Muscle of leg (tissue), 16 donors: ENCODE measurements at places on chromosomes 2 and 18.
A peak's percentile ranks its signal among the peaks of the same experiment; 100 is the strongest.

DNA sequence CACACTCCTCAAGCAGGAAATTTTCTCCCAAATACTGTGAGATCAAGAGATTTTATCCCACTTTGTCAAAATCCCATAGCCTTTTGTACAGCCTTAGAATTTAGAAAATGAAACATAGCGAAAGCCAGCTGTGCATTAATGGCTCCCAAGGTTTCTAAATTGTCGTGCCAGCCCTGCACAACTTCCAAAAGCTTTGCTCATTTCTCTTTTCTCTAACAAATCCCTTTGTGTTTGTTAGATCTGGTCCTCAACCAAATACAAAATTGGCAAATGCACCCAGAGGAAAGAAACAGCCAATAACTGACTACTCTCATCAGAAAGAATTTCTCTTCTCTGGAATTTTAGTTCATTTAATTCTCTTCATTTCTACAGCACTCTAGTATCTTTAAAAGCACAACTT, 361.1 kb downstream of the INSIG2 start:
- DNase-seq: peak; percentile 85

DNA sequence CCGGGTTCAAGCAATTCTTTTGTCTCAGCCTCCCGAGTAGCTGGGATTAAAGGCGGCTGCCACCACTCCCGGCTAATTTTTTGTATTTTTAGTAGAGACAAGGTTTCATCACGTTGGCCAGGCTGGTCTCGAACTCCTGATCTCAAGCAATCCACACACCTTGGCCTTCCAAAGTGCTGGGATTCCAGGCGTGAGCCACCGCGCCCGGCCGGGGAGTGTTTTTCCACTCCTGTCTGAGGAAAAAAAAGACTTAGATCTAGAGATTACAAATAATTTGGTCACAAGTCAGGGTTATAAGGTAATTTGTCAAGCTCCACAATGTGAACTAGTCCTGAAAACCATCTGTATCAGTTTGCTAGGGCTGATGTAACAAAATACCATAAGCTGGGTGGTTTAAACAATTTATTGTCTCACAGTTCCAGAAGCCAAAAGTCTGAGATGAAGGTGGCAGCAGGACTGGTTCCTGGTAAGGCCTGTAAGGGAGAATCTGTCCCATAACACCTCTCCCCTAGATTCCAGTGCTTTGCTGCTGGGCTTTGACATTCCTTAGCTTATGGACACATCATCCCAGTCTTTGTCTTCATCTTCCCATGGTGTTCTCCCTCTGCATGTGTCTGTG, 40.7 kb upstream of the SP3 start:
- DNase-seq: no peak

DNA sequence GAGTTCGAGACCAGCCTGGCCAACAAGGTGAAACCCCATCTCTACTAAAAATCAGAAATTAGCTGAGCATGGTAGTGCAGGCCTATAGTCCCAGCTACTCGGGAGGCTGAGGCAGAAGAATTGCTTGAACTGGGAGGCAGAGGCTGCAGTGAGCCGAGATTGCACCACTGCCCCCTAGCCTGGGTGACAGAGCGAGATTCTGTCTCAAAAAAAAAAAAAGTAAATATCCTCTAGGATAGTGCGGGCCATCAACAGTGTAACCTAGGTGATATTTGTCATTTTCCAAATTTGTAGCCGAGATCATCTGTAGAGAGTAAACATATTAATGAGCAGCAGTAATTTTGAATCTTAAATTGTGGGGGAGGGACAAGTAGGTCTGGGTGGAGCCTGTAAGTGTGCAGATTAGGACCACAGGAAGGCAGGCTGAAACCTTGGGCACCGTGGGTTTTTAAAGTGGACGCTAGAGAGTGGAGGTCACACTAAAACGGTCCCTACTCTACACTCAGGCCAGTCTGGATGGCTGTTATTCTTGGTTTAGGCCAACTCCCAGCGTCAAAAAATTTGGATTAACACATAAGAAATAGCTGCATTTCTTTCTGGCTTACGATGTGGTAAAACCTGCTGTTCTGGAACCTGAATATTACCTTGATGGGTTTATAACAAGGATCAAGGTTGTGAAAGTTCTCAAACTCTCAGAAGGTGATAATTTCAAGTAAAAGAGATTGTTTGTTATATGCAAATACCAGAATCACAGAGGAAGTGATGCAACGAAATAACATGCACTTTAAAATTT, 22.7 kb upstream of the TET3 start:
- DNase-seq: no peak

DNA sequence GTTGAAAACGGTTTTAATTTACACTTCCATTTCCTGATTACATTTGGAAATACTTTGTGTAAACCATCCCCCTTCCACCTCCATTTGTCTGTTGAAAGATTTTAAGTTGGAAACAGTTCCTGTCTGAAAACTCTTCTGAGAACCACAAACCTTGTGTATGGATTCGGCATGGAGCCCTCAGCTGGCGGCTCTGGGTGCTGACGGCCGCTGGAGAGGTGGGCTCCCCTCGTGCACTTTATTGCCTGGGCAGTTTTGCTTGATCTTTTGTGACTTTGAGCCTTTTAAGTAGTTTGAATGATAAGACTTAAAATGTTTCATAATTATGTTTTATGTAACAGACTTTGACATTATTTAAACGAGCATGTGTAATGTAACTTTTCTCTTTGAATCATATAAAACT, 11.1 kb downstream of the KLF11 start:
- DNase-seq: no peak

DNA sequence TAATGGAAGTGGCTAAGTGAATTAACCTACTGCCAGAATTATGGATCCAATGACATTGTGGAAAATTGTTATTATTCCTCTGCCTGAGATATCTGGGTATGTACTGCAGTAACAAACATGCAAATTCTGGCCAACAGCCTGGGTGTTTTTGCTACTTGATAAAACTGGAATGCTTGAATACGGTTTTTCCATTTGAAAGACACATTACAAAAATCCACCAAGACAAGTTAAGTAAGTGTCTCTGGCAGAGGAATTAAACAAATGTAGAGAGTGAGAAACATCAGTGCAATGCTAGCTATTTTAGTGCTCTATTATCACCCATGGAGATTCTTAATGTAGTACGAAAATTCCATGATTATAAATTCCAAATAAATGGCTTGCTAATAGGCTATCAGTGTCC, 312.4 kb upstream of the MEIS1 start:
- peak; percentile 78 for DNase-seq

- no peak for DNase-seq
Observed at GRCh38 chr18:24923138-24923537, 428.8 kb downstream of the ZNF521 start.

DNA sequence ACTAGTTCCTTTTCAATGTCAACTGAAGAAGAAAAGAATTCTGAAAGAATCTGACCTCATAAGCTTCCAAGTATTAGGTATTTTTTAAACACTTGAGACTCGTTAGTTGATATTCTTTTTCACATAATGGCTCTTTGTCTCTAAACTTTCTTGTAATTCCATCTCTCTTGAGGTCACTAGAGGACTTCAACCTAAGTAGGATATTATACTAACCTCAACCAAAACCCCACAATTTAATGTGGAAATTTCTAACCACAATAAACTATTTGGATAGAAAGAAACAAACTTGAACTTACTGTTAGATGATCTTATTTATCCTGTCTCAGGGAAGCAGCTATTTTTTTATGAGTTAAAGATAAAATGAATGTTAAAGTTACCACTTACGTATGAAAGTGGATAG, 206.9 kb upstream of the FSIP2 start:
- no peak for DNase-seq

GRCh38 chr2:238811759-238812158, 36.1 kb upstream of the TWIST2 start:
- peak; percentile 30 for DNase-seq

DNA sequence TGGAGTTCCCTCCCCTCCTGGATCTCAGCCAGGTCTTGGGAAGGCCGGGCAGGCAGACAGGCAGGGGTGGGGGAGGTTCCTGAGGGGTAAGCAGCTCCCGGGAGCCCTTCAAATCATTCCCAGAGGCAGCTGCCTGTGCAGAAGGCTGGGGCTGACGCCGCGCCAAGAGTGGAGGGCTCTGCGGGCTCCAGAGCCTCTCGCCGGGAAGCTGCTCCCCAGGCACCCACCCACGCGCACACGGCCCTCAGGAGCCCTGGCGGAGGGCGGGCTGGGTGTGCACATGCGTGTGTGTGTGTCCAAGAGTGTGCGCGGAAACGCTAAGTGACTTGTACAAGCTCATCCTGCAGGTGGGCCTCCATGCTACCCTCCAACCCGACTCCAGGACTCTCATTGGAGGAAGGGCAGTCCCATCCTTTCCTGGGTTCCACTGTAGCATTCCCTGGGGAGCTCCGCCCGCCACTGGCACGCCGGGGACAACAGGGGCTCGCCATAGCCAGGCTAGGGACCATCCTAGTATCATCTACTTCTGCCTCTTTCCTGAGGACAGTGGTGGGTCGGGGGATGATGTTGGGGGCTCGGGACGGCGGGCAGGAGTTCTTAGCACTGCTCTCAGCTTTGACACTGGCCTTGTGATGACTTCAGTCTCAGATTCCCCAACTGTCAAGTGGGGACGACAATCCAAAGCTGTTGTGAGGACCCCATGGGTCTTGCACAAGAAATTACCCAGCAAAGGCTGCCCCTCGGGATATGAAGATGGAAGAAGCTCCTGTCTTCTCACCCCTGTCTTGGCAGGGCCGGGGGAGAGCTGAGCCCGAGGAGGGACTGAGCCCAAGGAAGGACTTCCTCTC, 50.3 kb downstream of the INHBB start:
- peak; percentile 30 for DNase-seq

- no peak for DNase-seq
Observed at GRCh38 chr2:57941816-57942215, 104.8 kb upstream of the VRK2 start.

GRCh38 chr2:137316075-137316474, 550.7 kb downstream of the THSD7B start:
- DNase-seq: no peak

DNA sequence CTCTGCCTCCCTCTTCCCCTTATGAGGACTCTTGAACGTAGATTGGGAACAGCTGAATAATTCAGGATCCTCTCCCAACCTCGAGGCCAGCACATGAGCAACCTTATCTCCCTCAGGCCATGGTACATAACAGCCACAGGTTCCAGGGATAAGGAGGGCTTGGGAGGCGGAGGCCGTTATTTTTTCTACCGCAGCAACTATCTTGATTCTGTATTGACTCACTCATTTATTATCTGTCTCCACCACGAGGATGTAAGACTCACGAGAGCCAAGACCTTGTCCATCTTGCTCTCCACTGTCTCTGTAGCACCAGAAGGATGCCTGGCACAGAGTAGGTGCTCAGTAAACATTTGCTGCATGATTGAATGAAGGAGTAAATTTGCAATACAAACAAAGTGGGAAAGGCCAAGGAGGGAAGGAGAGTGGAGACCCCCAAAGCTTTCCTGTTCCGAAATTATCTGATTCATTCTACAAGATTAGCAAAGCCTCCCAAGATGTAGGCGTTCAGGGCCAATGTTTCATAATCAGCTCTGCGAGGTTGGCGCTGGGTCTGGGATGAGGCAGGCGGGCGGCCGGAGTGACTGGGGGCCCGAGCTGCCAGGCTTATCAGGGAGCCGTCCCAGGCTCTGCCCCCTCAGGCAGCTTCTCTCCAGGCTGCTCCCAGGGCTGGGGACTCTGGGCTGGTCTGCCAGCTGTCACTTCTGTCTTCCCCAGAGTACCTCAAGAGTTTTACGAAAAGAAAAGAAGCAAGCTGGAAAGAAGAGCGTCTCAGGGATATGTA, 31.6 kb downstream of the INPP5D start:
- no peak for DNase-seq

DNA sequence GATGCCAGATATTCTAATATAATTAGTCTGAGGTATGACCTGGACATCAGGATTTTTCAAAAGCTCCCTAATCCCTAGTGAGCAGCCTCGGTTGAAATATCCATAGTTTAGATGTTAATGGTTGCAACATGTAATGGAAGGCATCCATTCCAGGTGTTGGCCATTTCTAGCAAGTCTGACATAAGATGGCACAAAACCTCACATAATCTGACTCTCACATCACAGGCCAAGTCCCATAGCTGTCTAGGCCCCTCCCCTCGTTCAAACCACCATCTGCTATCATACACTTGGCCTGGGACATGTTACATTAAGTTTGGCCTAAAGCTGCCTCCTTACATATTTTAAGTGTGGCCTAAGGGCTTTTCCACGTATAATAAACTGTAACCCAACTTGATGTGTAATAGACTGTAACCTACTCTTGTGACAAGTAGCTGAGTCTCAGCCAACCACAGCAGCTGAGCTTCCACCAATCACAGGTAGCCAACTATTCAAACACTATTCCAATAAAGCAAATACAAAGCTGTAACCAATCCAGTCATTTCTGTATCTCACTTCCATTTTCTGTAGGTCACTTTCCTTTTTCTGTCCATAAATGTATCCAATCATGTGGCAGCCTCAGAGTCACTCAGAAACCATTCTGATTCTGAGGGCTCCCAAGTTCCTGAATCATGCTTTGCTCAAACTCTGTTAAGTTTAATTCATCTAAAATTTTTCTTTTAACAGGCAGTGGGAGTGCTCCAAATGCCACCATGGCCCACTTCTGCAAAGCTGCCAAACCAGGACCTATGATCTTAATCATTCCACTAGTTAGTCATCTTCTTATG, 59.4 kb downstream of the ADD2 start:
- DNase-seq: no peak

GRCh38 chr2:233248999-233249398, 2.5 kb upstream of the ATG16L1 start:
- DNase-seq: peak; percentile 47

GRCh38 chr2:54444503-54444902, 11.6 kb upstream of the SPTBN1 start:
- no peak for DNase-seq

- DNase-seq: no peak
Observed at GRCh38 chr2:188601391-188601790, 309.7 kb downstream of the GULP1 start.

DNA sequence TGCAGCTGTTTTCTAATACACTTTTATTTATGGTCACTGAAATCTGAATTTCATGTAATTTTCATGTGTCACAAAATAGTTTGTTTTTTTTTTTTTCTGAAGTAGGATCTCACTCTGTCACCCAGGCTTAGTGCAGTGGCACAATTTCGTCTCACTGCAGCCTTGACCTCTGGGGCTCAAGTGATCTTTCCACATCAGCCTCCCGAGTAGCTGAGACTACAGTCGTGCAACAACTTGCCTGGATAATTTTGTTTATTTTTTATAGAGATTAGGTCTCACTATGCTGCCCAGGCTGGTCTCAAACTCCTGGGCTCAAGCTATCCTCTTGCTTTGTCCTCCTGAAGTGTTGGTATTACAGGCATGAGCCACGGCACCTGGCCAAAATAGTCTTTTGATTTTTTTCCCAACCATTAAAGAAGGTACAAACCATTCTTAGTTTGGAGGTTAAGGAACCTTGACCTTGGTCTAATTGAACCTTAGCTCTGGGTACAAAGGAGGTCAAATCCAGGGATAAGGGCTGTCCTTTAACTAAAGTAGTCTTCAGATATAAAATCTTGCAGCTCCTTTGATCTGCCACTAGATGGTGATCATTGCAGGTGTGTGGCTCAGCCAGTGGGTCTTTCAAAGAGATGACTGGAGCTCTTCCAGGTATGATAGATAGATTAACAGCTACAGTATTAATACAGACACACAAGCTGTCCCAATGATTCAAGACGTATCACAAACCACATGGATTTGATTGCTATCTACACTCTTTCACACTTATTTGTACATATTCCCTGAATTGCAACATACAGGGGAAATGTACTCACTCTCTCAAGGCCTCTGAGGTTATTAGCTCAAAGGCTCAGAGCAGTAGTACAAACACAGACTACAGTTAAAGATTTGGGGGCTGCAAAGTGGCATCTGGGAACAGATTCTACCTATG, 4.7 kb upstream of the KRCC1 start:
- DNase-seq: peak; percentile 52
